ENCODE measurements at places on chromosomes 1 and 21.

DNA sequence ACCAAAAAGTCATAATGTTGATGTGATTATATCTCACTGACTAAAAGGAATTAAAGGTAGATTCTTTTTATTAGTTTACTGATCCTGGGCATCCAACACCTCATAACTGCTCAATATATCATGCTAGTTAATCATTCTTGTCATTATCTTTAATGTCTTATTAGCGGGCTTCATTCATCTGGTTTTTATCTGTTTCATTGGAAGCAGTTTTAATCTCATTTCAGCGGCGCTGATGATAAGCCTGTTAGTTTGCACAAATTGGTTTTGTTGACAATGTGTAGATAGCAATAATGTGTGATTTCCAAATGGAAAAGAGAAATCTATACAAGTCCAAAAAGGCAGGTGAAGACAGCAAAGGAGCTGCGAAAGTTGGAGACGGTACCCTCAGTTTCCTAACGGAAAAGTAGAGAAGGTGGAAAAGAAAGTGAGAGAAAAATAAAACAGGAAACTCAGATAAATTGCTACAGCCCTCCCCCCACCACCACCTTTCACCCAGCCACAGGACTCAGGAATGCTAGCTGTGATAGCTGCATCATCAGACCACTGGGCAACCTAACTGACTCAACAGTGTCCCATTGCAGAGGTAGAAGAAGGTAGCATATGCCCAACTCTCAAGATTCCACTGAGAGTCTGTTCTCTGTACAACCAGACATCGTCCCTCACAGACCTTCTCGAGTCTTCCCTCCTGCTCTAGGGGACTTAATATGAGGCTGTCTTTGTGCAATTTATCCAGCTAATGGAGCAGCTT, 241.7 kb upstream of the CAMK1G start:
- DNase-seq = no peak

- no peak for DNase-seq
These were observed 5.4 kb upstream of the ADORA1 start for GRCh38 chr1:203122159-203122558.

DNA sequence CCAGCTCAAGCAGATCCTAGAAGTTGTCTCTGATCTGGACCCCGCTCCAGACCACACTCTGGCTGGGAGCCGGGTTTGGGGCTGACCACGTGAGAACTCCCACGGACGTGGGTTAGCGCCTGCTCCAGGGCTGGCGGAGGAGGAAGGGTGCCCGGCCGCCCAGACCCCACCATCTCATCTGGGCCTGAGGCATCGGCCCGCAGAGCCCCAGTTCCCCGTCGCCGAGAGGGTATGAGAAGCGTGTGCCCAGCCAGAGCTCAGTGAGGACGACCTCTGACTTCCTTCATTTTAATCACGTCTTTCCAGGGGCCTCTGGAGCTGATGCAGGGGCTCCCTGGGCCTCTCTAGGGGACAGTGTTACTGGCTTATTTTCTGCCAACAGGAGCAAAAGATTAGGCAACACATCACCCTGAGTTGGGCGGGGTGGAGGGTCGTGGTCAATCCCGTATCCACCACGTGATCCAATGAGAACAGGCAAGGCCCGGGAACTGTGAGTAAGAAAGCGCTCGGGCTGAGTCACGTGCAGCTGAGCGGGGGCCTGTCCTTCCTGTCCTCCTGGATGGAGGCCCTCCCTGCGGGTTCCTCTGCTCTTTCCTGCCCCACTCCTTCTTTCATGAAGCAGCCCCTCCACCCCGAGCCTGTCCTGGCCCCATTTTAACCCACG, 81.1 kb downstream of the SIK1 start:
- DNase-seq = peak; percentile 93

DNA sequence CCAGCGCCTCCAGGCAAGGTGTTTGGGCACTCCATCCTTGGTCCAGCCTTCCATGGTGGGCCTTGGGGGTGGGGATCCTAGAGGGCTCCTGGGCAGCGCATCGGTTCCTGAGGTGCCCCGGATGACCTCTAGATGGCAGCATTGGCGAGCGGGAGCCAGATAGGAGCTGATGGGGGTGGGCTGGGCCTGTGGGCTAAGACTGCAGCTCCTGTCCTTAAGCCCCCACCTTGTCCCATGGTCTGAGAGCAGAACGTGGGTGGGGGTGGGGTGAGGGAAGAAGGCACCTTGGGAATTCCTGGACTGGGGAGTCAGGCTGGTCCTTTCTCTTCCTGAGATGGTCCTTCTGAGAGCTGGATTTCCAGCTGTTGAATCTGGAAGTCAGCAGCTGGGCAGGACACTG, 93.4 kb upstream of the CSF3R start:
- peak; percentile 28 for DNase-seq

DNA sequence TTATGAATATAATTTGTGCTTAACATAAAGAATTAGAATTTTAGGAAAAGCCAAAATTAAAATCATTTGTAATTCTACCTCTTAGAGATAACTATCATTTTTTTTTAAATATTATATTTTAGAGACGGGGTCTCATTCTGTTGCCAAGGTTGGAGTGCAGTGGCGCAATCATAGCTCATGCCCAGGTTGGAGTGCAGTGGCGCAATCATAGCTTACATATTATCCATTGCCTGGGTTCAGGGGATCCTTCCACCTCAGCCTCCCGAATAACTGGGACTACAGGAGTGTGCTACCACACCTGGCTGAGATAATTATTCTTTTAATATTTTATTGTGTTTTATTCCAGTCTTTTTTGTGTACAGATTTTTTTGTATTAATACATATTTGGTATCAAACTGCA, 8.3 kb downstream of the RASAL2 start:
- DNase-seq = no peak

- peak; percentile 67 for DNase-seq
These were observed 2.1 kb downstream of the CDC7 start for GRCh38 chr1:91502672-91503184.

DNA sequence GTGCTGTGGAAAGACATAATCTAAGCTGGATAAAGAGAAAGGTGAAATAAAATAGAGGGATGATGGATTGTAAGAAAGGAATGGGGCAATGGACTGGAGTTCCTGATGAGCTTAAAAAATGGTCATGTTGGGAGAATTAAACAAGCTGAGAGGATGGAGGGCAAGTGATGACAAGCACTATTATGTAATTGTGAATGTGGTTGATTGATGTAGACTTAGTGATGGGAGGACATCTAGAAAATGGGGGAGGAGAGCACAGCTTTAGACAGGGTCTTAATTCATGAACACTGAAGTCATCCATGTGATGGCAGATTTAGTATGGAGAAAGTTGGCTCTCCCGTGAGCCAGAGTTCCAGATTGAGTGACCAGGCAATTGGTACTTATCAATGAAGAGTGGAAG, 29.0 kb downstream of the DNAH14 start:
- no peak for DNase-seq

DNA sequence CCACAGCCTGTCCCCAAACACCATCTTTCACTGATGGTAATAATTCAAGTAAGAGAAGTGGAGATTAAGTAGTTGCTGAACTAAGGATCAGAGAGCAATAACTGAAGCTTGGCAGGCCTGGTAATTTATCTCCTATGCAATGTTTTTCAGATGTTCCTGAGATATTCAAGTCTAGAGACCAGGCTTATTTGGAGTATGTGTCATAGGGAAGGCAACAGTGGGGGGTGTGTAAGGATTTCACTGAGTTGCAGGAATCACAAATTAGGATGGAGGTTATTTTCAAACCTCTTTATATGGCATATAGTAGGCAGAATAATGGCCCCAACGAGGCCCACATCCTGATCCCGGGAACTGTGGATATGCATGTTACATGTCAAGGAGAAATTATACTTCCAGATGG, 171.7 kb downstream of the KCNJ6 start:
- DNase-seq = no peak

- DNase-seq = no peak
These were observed 62.0 kb downstream of the SIK1 start for GRCh38 chr21:43364851-43365424.

DNA sequence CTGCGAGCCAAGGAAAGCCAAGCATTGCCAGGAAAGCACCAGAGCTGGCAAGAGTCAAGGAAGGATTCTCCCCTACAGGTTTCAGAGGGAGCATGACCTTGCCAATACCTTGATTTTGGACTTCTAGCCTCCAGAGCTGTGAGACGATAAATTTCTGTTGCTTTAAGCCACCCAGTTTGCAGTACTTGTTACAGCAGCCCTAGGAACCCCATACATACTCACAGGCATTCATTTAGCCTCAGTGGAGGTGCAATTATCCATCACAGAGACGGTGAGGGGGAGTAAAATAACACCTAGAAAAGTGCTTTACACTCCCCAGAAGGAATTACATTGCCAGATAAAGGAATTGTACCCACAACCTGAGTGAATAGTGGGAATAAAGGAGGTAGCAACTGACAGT, 167.4 kb upstream of the NFIA start:
- no peak for DNase-seq

DNA sequence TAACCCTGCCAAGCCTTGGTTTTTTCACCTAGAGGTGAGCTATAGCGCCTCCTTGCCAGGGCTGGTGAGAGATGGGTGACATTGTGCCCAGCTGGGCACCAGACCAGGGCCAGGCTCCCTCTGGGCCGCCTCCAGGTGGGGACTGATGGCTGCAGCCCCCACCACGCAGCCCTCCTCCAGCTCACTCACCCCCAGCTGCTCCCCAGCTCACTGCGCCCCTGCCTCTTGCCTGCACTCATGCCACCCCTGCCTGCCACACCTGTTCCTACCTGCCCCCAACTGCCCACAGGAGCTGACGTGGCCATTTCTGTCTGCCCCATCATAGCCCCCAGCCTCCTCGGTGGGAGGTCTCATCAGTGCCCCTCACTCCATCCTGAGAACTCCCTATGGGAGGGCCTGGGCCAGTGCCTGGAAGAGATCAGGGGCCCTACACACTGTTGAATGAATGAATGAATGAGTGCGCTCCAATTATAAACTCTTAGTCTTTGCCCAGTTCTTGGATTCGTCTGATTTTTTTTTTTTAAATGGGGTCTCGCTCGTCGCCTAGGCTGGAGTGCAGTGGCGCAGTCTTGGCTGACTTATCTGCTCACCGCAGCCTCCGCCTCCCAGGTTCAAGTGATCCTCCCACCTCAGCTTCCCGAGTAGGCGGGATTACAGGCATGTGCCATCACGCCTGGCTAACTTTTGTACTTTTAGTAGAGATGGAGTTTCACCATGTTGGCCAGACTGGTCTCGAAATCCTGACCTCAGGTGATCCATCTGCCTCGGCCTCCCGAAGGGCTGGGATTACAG, 26.4 kb upstream of the VPS13D start:
- DNase-seq = no peak

DNA sequence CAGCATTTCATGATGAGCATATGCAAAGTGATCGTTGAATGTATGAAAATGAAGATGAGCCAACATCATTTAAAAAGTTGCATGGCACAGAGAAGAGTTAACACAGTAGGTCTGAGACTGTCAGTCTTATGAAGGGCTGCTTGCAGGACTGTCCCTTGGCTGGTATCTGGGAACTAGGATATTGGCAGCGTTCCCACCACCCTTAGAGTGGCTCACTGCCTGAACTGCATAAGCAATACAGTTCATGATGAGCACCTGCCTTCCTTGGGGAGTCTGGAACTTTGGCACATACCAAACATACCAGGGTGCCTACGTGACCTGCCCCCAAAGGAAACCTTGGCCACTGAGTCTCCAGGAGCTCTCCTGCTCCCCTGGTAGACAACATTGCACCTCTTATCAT, 161.8 kb downstream of the DSCAM start:
- no peak for DNase-seq

DNA sequence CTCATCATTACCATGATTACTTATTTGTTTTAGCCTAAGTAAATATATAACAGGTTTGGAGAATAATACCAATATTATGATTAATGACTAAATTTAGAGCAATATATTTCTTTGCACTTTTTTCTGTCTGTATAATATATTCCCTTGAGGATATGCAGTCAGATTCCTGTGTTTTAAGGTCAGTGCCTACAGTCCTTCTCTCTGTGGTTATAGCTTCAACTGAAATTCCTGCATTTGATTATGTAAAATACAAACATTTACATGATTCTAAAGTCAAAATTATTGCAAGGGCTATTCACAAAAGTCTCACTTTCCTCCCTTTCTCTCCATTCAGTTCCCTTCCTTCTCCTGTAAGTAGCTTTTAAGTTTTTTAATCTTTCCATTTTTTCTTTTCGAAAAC, 142.9 kb upstream of the COL6A1 start:
- peak; percentile 23 for DNase-seq

DNA sequence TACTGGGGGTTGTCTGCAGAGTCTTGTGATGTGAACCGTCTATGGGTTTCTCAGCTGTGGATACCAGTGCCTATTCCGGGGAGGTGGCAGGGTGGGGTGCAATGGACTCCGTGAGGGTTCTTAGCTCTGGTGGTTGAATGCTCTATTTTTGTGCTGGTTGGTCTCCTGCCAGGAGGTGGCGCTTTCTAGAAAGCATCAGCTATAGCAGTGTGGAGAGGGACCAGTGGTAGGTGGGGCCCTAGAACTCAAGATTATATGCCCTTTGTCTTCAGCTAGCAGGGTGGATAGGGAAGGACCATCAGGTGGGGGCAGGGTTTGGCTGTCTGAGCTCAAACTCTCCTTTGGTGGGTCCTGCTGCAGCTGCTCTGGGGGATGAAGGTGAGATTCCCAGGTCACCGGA, 127.3 kb upstream of the PLD5 start:
- DNase-seq = no peak

DNA sequence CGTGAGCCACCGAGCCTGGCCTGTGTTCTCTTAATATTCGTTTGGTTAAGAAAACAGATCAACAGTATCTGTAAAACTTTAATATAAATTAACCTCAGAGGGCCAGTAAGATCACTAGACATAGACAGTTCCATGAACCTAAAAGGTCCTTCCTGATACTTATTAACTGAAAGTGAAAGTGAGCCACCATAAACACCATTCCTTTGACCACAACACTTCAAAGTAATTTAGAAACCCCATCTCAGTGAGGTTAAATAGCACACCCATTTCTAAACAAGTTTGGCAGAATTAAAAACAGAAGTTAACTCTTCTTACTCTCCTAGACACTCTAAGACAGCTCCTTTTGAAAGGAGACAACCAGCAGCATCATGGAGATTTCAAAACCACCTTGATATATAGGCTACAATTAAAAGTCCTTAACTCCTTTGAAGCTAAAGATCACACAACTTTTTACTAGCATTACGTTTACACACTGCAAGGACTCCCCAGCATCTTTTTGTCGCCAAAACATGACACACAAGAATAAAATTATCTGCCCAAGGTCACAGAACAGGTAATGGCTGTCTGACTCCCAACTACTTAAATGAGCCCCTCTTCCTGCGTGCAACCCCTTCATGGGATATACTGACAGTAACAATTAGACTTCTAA, 2.2 kb downstream of the RNF19B start:
- no peak for DNase-seq

Data from cardiac fibroblast (primary cell).